Smooth muscle cell of bladder (primary cell): ENCODE measurements at places on chromosomes 2 and 18. TPM values are rescaled to one million over a fixed set of nuclear protein-coding genes. Genes with fewer than 3 reads are reported as not detected.

SERPINE2 gene
- total RNA-seq = 376 and 786 TPM in 2 replicates

UPP2 gene
- not detected in 2 replicates for total RNA-seq

TGFA gene
- under 0.01 and 0.28 TPM in 2 replicates for total RNA-seq

PKDCC gene
- 58.7 and 68.1 TPM in 2 replicates for total RNA-seq

GBX2 gene
- 0.14 TPM in 1 of 2 replicates, not detected in the other for total RNA-seq

GPR45 gene
- not detected in 2 replicates for total RNA-seq

CD28 gene
- total RNA-seq = under 0.01 TPM in 1 of 2 replicates, not detected in the other

EFR3B gene
- total RNA-seq = 0.71 and 1.4 TPM in 2 replicates

CNTNAP5 gene
- not detected in 2 replicates for total RNA-seq

SATB2 gene
- total RNA-seq = 17.6 and 19.0 TPM in 2 replicates

MYO5B gene
- total RNA-seq = 0.18 and 0.28 TPM in 2 replicates

IKZF2 gene
- total RNA-seq = 4.4 and 5.1 TPM in 2 replicates

DNAJC5G gene
- total RNA-seq = not detected in 2 replicates

PRKCE gene
- total RNA-seq = 11.1 and 11.4 TPM in 2 replicates

SEPTIN10 gene
- total RNA-seq = 63.4 and 63.5 TPM in 2 replicates

GRB14 gene
- total RNA-seq = 0.71 and 1.5 TPM in 2 replicates

SRBD1 gene
- 14.8 and 18.1 TPM in 2 replicates for total RNA-seq
